ENCODE measurements at places on chromosomes 3 and 15.
A peak's percentile ranks its signal among the peaks of the same experiment; 100 is the strongest.

DNA sequence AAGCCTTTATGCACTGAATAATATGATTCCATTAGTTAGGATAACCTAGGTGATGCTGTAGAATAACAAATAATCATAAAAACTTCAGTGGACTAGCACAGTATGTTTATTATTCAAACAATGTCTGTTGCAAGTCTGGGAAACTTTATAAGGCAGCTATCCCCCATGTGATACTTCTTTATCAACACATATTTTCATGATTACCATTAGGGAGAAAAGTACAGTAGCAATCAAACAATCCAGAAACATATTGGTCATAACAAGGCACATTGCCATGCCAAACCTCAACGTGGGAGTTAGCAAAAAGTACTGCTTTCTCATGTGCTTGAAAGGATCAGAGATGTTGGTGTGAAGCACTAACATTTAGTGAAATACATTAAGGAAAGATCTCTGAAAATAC lies 35.5 kb downstream of the EOMES start:
- peak; percentile 15 for DNase-seq

DNA sequence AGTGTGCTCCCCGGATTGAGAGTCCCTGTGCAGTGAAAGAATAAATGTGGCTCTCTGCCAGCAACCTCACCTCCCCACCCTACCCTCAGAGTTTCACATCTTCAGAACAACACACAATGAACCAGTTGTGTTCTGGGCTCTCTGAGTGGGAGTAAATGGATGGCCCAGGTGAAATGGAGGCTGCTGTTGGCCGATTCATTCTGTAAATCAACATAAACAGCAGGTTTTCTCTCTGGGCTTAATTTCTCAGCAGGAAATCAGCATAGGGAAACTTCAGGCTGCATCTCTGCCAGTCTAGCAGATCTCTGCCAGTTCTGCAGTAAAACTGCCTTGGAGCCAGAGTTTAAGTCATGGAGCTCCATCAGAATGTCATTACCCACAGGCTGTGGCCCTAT lies 54.6 kb upstream of the FURIN start:
- no peak for DNase-seq

DNA sequence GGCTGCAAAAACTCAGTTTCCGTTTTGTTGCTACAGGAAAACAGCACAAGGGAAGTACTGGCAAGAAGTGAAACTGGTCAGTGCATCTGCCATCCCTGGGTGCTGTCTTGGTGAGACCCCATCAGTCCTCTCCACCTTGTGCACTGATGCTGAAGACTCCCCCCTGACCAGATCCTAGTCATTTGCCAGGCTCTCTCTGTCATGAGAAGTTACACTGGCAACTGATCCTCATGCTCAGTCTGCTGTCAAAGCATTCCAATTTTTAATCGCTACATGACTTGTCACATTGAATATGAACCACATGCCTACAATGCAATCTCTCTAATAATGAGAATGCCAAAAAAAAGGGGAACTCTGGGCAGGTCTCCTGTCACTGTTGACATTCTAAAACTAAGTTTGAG lies 296.5 kb downstream of the ZIC1 start:
- DNase-seq: no peak

GRCh38 chr15:43517354-43518196 lies at the start of gene MAP1A:
Gene MAP1A, plus strand, starts transcription at chr15:43517608. Its CDS starts 3,866 bp downstream, at chr15:43521474.
- peak; percentile 26 for DNase-seq

DNA sequence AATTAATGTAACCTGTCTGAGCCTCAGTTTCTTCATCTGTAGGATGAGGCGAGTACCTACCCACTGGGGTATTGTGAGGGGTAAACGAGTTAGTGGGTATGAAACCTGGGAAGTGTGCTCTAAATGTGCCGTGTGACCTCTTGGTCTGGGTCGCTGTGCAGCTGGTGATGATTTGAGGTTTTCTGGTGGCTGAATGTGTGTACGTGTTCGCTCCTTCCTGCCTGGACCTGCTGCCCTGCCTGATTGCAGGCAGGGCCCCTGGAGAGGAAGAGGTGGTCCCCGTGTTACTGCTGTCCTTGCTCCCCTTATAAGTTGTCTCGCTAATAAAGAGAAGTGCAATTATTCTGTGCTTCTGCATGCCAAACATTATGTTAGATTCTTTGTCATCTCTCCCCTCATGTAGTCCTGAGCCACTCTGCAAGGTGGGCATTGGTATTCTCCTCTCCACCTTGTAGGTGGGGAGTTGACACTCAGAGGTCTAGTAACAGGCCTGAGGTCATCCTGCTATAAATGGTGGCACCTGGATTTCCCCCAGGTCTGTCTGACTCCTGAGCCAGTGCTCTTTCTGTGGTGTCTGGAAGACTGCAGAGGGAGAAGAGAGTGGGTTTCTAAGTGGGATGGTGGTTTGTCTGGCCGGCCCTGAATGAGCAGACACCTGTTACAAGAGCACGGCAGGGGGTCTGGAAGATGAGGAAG lies 15.7 kb downstream of the PDIA5 start:
- no peak for DNase-seq

GRCh38 chr3:61847784-61848462 lies 286.6 kb downstream of the PTPRG start:
- DNase-seq: no peak

Data from kidney glomerular epithelial cell (primary cell).